ENCODE measurements at places on chromosomes 7 and 10.
A peak's percentile ranks its signal among the peaks of the same experiment; 100 is the strongest.

DNA sequence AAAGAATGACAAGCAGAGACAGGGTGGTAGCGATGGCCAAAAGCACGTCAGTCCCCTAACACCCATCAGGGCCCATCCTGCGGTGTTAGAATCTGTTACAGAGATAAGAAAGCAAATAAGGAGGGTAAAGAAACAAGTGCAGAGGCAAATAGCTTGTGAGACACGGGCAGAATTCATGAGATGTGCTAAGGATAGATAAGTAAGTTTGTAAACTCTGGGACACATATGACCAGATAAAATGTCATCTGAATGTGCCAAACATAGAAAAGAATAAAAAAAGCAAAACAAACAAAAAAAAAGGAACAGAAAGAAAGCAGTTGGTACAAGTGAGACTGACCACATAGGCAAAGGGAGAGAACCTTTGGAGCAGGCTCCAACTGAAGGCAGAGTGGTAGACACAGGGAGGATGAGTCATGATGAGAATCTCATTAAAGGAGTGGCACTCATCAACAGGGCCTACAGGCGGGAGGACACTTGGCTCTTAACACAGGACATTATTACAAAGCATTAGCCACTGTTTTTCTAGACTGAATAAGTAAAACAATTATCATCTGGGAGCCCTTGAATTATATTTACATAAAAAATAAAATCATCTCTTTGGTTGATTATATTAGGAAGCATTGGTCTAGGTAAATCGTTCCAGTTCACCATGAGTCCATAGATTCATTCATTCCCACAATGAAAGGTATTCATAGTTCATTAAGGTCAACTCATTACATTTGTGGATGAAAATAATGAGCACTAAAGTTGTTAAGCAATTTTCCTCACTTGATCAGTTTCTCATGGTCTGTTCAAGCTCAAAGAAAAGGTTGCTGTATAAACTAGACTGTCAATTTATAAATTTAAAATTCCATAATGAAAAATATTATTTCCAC is 21.5 kb upstream of the EPHB6 start:
- DNase-seq, result no peak

DNA sequence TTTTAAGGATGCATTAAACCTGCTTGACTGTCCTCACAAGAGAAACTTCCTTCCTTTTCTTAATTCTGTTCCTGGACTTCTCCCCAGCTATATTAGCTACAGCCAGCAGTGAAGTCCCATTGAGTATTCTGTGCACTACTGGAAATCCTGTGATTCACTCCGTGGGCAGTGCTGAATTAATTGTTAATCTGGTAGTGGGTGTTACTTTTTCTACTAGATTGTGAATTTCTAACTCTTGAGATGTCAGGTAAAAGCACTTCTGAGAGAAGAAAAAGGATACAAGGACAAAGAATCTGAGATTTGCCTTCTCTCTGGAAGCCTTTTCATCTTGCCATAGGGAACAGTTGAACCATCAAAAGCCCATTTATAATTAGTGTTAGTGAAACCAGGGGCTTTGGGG is 33.9 kb downstream of the CYCS start:
- DNase-seq, result no peak

DNA sequence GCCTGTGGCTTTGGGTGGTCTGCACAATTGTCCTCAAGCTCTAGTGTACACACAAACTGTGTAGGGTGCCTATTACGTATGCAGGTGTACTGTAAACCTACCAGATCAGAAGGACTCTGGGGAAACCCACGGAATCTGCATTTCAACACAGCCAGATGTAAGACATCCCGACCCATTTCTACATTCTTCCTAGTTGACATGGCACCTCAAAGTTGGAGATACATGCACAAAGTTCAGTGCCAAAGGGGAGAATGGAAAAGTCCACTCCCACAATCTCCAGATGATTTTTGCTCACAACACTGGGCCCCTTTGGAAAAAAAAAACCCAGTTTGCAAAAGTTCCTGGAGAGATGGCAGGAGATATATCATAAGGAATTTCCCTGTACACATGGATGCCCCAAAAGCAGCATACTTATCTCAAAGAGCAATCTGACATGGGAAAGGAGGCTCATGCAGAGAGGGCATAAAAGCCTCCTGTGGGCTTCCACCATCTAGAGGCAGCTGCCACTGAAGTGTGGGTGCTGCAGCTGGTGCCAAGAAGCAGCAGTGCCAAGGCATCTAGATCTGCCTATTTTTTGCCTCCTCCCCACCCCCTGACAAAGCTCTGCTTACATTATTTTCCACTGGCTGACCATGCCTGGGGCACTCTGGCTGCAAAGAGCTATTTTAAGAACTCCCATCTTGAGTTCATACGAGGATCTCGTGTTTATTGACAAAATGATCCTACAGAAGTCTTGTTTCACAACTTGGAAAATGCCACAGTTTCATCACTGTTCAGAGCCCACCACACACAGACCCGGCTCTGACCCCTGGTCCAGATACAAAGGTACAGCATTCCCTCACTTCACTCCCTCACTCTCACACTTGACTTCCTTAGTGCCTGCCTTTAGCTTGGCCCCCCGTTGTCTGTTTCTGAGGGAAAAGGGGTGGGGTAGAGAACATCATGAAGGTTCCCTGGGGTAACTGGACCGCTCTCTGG is 12.9 kb downstream of the TECTB start:
- no peak for DNase-seq

- DNase-seq, result peak; percentile 92
Measured at GRCh38 chr10:124740369-124741280, 3.6 kb downstream of the FAM53B start.

- no peak for DNase-seq
Measured at GRCh38 chr7:2369139-2369538, 14.5 kb downstream of the EIF3B start.

GRCh38 chr7:92608380-92609322 is 18.5 kb upstream of the FAM133B start:
- DNase-seq, result no peak

GRCh38 chr10:49397036-49397999 is 1.4 kb upstream of the DRGX start:
- DNase-seq, result no peak

DNA sequence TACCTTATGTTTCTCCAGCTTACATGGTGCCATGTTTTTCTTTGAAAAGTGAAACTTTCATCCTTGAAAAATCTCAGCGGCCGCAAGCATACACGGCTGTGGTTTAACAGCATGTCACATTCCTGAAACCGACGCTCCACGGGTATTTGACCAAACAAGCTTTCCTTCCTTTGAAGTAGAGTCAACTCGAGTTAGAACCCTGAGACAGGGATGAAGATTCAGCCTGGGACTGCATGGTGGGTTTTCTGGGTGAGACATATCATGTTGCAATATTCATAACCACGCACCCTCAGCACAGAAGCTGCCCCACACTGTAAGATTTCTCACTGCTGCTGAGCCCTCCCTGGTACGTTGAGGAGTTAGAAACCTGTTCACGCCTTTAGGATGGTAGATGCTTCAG is 8.1 kb downstream of the CYP26A1 start:
- DNase-seq, result peak; percentile 74

DNA sequence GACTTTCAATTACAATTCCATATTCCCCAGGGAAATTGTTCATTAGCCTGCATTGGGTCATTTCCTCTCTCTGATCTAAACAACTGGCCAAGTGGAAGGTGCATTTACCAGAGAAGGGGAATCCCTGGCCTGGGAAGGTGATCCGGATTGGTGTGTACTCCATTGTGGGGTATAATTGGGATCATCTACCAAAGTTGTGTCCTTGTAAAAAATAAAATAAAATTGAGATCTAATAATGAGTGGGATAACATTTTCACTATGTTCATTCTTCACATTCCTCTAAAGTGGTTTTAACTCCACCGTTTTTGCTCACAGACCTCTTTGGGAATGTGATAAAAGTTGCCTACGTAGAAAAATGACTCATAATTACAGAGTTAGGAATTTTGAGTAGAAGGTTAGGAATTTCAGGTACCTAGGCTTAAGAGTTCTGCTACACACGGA is 22.8 kb downstream of the ARL5B start:
- no peak for DNase-seq

DNA sequence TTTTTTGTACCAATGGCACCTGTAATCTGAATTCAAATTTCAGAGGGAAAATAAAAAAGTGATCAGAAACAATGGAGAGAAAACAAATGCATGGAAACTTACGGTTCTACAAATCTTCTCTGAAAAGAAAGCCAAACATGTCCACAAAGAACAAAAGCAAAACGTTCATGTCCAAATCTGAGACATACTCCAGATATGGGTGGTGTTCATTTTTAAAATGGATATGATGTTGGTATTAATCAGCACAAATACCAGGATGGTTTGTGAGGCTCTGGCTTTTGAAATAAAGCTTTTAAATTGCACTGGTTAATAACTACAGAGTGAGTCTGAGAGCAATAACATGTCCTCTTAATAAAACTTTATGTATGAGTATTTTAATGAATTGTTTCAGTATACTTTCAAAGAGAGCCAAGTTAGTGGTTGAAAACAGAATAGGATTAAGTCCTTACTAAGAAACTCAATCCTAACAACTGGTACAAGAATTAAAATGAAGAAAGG is 366.4 kb downstream of the INHBA start:
- no peak for DNase-seq

DNA sequence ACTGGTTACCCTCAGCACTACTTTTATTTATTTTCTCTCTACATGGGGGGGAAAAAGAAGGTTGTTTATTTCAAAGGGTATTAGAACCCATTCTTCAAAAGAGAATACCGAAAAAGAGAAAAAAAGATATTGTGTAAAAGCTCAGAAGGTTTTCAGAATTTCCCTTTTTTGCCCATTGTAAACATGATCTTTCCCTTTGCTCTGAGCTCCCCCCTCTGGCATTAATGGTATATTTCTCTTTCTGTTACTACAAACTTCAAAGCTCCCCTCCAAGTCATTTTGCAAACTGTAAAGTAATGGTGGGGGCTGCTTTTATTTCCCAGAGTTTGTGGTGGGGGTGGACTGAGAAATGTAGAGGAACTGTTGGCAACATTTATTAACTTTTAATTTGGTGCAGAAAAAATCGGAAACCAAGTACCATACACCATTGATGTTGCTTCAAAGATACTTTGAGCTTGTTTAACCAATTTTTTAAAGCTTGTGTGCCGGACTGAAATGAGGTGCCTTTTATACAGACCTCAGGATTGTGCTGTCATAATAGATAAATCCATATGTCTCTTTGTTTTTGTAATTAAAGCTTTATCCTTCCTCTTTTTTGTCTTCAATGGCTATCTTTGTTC is 181.5 kb downstream of the EXOC4 start:
- no peak for DNase-seq

- DNase-seq, result no peak
Measured at GRCh38 chr7:81680120-81680519, 89.7 kb downstream of the HGF start.

- no peak for DNase-seq
Measured at GRCh38 chr7:133771788-133772419, 355.2 kb upstream of the LRGUK start.

DNA sequence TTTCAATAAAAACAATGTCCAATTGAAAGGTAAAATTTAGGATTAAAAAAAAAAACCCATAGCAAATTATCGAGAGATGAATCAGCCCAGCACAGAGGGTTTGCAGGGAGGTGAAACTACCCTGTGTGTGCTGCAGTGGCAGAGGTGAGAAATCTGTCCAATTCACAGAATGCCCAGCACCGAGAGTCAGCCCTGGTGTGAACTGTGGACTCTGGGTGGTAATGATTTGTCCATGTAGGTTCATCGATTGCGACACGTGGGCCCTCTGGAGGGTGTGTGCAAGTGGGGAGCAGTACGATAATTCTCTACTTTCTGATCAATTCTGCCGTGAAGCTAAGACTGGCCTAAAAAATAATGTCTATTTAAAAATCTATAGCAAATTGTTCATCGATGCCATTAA is 94.5 kb upstream of the PFKP start:
- no peak for DNase-seq

- no peak for DNase-seq
Measured at GRCh38 chr7:74284781-74285259, 4.4 kb upstream of the CLIP2 start.

DNA sequence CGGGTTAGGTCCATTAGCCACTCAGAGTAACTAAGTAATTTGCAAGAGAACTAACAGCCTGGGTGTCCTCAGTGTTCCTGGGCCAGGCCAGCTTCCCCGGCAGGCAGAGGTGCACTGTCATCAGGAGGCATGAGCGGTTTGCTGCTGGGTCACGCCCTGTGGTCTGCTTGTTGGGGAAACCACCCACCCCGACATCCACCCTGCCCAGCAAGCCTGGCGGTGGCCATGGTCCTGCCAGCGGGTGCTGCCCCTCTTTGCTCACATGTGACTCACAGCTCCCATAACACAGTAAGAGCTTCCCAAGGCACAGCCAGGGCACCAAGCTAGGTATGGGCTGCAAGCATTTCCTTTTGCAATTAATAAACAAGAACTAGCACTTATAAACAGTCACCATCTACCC is 75.9 kb downstream of the RGS10 start:
- DNase-seq, result no peak

DNA sequence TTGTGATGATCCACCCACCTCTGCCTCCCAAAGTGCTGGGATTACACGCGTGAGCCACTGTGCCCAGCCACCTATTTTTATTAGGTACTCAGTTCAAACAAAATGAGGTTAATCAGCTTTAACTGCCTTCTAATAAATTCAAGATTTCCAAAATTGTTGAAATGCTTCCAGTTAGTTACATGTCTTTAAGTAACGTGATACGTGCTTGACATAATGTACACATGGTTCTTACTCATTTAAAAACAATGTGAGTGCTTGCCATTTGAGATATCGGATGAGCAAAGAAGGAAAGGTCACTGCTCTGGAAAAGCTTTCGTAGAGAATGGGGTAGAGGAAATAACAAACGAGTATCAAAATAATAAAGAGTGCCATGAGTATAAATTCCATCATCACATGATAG is 83.6 kb downstream of the KMT2E start:
- no peak for DNase-seq

GRCh38 chr7:1220977-1221745 is 11.5 kb upstream of the UNCX start:
- no peak for DNase-seq

DNA sequence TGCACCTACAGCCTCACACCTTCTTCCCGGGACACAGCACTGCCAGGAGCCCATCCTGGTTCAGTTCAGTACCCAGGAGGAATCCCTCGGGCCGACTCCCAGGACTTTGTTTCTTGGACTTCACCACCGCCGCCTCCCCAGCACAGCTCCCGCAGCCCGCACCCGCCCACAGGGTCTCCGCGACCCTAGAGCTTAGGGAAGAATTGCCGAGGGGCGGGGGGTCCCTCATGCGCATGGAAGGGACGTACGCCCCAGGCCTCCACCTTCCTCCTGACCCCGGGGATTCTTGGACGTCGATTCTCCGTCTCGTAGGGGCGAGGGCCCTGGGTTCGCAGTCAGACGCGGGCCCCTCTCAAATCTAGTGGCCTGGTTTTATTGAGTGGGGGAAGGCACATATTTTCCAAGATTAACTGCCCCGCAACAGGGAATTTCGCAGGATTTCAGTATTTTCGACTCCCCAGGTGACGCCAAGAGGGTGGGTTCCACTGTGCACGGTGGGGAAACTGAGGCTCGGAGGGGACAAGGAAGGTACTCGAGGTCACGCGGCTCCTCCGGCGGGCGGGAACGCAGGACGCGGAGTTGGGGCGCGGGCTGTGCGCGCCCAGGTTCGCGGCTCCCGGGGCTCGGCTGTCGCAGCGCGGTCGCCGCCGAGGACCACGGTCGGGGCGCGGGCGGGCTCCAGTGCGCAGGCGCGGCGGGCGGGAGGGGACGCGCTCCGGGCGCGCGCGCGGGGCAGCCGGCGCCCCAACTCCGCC is at the start of gene ADCY1:
TSS of gene ADCY1 (plus strand) at position 708 of the 755 bp plus-strand sequence. CDS start 176 bp downstream, outside the sequence.
- DNase-seq, result no peak
